ENCODE measurements at places on chromosomes 4 and X. TPM values are rescaled to one million over a fixed set of nuclear protein-coding genes. Genes with fewer than 3 reads are reported as not detected.

GRCh38 chr4:7105276-7105675, 37.4 kb upstream of the GRPEL1 start:
- no peak for DNase-seq

DNA sequence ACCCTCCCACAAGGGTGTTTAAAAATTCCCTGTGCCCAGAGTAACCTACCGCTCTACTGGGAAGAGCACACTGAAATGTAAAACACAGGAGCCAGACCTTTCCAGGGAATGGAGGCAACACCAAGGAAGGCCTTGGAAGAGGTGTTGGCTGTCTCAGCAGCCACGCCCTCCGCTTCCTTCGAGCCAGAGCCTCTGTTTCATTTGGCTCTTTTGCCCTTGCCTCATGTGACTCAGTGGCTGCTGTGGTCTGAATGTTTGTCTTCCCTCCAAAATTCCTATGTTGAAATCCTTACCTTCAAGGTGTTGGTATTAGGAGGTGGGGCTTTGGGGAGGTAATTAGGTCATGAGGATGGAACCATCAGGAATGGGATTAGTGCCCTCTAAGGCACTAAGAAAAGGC, 11.3 kb downstream of the SCD5 start:
- no peak for DNase-seq

DNA sequence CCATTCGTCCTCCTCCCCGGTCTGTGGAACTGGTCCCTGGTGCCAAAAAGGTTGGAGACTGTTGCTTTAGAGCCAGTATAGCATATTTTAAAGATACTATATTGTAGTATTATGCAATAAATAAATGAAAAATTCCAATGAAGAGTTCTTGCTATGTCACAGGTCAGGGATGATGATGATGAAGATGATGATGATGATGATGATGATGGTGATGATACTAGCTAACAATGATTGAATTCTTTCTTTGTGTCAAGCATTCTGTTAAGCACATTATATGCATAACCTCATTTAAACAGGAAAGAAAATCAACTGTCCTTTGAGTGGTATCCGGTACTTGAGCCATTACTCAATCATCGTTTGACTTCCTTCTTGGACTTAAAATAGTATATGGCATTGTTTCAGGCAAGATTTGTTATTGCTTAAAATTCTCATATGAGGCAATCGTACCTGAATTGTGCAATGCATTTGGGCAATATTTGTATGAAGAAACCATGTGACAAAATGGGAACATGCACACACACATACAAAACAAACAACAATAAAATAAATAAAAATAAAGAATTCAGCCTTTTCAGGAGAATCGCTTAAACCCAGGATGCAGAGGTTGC, 22.8 kb upstream of the TLR2 start:
- peak; percentile 38 for DNase-seq

DNA sequence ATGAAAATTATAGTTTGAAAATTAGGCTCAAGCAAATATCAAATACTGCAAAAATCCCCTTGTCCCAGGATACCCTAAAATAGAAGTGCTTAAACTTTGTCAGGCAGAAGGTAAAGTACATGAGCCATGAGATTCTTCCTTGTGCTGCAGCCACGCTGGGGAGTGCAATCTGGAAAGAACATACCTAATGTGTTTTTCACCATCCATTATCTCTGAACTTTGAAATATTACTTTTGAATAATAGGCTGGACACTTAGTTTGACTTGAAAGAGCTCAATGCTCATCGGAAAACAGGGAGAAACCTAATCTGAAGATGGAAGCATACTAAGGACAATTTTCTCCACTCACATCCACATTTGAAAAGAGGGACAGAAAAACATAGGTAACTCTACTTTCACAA, 18.9 kb downstream of the THAP9 start:
- DNase-seq, result no peak

DNA sequence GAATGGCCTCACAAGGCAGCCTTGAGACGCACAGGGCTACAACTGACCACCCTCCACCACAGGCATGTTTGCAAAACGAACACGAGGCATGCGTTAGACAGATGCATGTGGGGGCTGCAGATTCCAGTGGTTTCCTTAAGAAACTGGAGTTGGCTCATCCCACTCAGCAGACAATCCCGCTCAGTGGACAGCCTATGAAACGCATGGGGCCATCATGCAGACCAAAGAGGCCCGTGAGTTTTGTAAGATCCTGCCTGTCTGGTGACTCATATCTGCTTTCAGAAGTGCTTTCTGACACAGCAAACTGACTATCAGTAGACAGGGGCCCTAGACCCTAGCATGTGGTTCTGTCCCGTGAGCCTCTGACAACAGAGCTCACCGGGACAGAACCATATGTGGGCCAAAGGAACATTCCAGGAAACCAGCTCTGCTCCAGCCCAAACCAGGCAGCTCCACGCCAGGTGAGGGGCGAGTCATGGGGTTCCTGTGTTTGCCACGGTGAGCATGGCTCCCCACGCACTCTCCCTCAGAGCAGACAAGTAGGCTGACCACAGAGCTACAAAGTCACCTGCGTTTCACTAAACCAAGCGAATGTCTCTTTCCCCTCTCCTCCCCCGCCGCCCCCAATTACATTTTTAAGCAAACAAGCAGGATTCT, 74.4 kb downstream of the MTMR1 start:
- DNase-seq, result peak; percentile 96

- no peak for DNase-seq
These were observed 33.6 kb downstream of the LNX1 start for GRCh38 chr4:53557669-53558064.

DNA sequence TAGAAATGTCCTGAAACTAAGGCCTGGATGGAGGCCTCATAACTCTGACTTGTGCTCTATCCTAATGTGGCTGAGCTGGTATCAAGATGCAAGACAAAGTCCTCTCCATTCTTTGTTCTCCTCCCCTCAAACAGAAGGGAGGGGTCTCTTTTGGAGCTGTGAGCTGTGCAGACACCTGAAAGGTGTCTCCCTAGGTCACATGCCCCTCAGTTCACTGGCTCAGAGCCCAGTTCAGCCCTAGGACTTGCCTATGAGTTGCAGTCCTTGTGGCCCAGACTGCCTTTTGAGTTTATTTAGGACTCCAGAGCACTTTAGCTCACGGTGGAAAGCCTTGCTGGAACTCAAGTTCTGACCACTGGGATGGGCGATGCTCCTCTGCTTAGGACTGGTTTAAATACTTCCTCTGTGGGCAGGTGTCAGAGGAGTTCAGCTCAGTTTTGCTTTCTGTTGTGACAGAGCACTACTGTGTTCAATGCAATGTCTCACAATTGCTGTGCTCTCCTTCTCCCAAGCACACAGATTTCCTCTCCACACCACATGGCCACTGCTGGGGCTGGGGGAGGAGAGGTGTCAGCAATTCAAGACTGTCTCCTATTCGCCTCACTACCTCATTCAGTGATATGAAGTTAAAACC, 84.8 kb upstream of the ZNF827 start:
- no peak for DNase-seq

- DNase-seq, result no peak
These were observed 2.9 kb downstream of the SLC30A9 start for GRCh38 chr4:41992967-41993857.

Gene ANXA10
- total RNA-seq, result 0.32 TPM

DNA sequence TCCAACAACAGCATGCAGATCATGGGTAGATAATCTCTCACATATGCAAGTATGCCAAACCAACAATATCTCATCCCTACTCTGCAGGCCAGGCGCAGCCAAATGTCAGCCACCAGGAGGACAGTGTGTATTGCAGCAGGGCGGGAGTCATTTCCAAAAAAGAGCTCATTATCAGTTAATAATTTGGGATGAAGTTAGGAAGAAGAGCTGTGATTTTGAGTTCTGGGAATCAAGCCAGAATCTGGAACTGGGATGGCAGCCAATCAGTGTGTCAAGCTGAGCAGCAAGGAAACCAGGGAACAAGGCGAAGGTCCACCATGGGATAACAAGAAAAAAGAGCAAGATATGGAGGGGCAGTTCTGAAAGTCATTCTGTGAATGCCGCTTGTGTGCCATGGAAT, 88.2 kb upstream of the CAMK2D start:
- peak; percentile 19 for DNase-seq

Gene AMOT
- 15.1 TPM for total RNA-seq

DNA sequence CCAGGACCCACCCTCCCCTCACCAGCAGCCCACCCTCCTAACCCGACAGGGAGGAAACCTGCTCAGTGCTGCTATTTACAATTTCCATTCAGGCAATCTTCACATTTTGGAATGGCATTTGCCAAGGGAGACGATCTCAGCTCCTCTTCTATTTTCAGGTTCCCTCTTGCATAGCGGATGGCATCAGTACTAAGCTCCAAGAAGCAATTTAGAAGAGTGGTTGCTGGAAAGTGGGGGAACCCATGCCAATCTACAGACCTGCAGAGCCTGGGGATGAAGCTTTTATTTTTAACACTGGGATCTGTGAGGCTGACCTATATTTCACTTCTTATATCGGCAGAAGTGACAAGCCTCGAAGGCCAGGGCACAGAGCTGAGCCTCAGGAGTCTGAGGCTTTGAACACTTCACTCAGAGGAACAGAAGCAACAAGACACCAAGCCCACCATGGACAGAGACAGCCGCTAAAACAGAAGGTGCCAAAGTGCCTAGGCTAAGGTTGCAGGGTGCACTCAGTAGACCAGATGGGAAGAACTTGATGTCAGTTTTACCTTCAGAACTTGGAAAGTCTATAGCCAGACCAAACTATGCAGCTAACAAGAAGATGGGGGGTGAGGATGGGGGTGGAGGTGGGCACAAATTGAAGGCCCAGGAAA, 44.0 kb downstream of the SCD5 start:
- DNase-seq, result no peak
